ENCODE measurements at places on chromosomes 11 and 22. TPM values are rescaled to one million over a fixed set of nuclear protein-coding genes. Genes with fewer than 3 reads are reported as not detected.

Gene OR51F1
- not detected for total RNA-seq

Gene PRODH
- 0.55 TPM for total RNA-seq

Gene GAB4
- not detected for total RNA-seq

Gene BATF2
- total RNA-seq = 0.93 TPM

Gene XKR3
- not detected for total RNA-seq

Gene FLRT1
- not detected for total RNA-seq

Gene TECTA
- total RNA-seq = 0.04 TPM
